ENCODE measurements at places on chromosomes 12 and 14.

- DNase-seq, result no peak
Observed at GRCh38 chr12:9328065-9328464, 119.9 kb upstream of the PZP start.

DNA sequence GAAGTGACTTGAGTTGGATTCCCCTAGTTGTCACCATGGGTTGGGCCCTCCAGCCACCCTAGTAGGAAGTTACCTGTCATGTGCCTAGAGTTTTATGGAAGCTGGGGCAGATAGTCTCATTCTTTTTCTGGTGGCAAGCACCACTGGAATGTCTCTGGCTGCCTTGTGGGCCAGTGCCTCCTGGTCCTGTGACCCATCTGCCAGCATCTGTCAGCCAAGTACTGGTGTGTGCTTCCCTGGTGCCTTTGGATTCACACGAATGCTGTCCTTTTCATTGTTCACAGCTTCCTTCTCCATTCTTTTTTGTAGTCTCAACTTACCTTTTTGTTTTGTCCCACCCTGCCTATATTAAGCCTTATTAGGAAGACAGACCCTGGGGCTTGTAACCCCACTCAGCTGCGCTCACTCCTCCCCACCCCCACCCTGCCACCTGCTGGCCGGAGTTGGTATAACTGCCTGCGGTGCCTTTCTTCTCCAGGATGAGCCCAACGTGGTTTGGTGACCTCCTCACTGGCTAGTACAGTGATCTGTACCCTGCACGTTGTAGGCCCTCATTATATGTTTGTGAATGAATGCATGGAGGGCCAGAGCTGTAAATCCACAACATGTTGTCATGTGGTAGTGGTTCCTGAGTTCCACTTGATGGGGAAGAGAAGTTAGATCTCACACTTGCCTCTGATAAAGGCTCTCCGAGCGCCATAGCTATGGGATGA, 125.7 kb downstream of the TSPAN9 start:
- DNase-seq, result no peak

GRCh38 chr14:55129086-55129427, at the start of gene LGALS3:
TSS of gene LGALS3 (plus strand) at chr14:55129252. CDS start at chr14:55137374, 8,122 bp downstream.
- peak; percentile 25 for DNase-seq

DNA sequence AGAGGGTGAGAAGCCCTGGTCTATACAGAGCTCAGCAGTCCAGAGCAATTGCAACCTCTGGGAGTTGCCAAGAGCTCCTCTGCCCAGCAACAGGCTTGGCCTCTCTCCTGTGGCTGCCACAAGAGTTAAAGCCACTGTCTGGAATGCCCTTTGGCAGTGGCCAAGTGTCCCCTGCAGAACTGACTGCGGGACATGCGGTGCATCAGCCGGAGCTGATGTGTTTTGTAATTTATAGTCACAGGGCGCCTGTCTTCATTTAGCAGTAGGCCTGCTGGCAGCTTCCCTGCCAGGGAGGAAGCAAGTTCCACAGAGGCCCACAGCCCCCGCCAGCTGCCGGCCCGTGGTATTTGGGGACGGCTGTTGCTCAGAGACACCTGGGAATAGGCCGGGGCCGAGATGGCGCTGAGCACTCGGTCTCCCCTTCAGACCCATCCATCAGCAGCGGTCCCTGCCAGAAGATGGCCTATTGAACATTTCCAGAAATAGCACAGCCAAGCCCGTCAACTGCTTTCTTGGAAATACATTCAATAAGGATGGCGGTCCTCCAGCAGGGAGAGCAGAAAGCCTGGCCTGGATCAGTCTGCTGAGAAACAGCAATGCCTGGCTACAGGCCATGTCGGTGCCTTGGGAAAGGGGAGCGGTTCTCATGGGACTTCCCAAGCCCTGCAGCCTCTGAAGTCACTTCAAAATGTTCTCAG, 217.4 kb downstream of the CRADD start:
- no peak for DNase-seq

DNA sequence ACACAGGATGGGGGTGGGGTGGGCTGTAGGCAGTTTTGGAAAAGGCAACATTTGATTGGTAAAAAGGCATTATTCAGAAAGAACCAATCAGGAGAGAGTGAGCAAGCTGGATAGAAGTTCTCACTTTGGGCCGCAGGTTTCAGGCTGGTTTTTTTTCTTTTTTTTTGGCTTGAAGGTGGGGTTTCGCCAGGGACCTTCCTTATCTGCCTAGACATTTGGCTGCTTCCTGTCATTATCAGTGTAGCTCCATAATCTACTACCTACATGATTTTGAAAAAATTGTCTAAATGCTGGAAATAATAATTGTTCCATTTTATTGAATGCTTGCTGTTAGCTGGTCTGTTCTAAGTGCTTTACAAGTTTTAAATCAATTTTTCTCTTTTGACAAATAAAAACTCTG, 649.0 kb downstream of the TMTC2 start:
- DNase-seq, result no peak

DNA sequence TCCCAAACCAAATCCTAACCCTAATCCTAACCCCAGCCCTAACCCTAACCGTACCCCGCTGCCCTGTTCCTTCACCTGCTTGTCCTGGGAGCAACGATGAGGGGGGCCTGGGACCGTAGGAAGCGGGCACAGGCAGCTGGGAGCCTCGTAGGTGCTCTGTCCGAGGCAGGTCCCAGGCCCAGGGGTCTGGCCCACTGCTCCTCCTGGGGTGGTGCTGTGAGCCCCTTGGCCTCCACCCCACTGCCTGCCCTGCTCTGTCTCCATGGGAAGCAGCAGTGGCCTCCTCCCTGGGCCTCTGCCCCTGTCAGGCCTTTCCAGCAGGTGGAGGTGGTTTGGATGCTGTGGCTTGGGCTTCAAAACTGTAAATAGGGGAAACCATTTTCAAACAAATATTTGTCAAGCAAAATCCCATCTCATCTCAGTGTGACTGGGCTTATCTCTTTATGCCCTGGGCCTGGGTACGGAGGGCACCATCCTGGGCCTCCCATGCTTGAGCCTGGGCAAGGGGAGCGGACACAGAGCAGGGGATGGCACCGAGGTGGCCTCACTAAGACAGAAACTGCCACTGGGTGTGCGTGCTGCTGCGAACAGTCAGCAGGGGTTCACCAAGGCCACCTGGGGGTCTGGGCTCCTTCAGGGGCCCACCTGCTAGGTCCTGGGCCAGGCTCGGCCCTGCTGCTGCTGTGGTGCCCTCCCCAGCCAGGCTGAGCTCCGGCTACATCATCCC, 3.7 kb upstream of the BEGAIN start:
- no peak for DNase-seq

DNA sequence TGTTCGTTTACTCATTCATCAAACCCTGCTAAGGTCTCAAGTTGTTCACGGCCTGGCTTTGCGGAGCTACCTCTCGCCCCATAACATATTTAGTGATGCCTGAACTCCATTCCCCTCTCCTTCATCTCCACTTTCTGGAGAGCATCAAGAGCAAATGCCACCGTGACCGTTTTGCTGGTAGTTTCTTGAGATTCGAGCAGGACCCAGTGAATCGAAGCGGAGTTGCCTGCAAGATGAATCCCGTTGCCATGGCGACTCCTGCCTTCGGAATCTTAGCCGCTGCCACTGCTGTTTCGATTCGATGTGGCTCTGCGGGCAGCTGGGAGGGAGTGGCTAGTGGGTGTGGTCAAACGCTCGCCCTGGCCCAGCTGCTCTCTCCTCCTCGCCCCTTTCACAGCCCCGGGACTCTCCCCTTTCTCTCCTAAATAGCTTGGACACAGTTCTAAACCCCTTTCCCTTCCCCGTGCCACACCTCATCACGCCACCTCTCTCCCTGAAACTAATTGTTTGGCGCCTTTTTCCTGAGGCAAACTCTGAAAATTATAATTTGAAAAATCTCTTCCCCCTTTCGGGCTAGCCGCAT, 1.4 kb downstream of the DAAM1 start:
- peak; percentile 71 for DNase-seq

DNA sequence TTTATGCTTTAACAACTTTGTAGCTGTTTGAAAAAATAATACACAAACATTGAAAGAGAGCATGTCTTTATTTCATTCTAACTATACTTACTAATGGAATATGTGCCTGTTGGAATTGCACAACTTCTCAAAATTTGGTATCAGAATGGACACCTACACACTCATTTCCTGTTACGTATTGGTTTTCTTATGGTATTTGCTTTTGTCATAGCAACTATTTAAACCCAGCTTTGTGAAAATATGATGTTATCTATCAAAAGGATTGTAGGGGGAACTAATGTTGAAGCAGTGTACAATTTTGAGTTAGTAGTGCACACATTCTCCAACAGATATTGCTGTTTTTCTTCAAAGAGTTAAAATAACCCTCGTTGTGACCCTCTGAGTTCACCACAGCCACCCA, 52.6 kb downstream of the RBMS2 start:
- DNase-seq, result no peak

GRCh38 chr12:56565510-56566101, 44.0 kb downstream of the RBMS2 start:
- no peak for DNase-seq

DNA sequence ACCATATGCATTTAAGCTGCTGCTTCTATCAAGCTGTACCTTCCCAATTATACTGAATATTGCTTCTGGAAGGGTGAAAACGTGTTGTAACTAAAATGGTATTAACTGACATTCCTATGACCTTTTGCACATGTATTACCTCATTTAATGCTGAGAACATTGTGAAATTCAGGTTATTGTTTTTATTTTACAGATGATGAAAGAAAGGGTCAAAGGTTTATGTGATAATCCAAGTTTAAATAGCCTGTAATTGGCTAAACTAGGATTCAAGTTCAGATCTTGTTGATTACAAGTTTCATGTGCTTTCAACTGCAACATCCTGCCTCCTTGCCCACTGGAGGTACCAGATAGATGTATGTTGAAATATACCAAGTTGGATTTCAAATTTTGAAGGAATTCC, 433.3 kb upstream of the PRICKLE1 start:
- DNase-seq, result no peak

- DNase-seq, result no peak
Observed at GRCh38 chr12:20101046-20101445, 267.3 kb upstream of the PDE3A start.

DNA sequence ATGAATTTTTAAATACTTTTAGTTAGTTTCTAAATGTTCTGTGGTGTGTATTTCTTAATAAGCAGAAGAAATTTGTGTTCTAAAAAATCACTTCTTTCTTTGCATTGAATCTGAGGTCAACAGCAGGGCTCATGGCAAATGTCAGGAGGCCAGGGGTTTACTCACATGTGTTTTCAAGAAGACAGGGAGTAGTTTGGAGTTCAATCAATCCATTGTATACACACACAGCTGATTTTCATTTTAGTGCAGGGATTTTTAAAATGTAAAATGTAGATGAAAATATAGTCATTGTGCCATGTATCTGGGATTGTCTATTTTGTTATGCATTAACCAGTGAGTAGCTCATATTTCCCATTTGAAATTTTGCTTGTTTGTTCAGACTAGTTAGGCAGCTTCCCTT, 62.1 kb downstream of the EML1 start:
- DNase-seq, result no peak

- DNase-seq, result no peak
Observed at GRCh38 chr14:104315625-104316024, 177.2 kb downstream of the KIF26A start.

DNA sequence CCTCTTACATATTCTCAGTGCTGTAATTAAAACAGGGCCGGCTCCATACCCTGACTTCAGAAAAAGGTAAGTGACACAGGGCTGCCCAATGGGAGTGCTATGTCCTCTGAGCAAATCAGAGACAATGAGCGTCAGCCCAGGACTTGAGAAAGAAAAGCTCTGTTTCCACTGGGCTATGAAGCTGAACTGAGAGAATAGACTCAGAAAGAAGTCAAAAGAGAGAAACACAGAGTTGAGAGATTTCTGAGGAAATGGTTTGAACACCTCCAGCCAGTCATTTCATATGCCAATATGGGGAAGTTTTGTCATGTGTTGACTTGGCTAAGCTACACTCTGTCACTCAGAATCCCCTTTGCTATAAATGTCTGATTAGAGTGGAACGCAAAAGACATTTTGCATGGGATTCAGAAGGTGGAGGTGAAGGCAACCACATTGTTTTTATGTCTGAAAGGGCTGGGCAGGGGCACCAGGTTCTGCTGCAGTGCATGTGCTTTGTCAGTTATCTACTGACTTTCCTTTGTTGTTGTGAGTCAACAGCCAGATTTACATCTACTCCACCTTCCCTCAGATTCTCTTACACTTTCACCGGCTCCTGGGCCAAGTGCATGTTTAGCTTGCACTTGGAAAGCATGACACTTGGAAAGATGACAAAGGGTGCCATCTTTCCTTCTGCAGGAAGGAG, 313.3 kb downstream of the DUSP6 start:
- DNase-seq, result no peak

- DNase-seq, result peak; percentile 57
Observed at GRCh38 chr14:94011795-94012194, 14.3 kb upstream of the OTUB2 start.

DNA sequence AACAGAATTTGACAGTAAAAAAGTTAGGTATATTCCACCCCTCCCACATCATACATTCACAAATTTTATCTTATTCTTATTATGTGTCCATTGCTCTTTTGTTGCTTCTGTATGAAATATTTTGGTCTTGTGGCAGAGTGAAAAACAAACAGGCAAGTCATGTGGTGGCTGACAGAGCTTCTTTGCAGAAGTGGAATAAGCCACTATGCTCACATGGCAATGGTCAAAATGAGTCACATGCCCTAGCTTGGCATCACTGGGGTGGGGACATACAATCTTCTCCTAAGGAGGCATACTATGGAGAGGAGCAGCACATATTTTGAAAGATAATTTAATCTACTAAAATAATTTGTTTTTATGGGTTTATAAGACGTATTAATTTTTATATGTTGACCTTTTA, 27.7 kb upstream of the CMA1 start:
- DNase-seq, result no peak

DNA sequence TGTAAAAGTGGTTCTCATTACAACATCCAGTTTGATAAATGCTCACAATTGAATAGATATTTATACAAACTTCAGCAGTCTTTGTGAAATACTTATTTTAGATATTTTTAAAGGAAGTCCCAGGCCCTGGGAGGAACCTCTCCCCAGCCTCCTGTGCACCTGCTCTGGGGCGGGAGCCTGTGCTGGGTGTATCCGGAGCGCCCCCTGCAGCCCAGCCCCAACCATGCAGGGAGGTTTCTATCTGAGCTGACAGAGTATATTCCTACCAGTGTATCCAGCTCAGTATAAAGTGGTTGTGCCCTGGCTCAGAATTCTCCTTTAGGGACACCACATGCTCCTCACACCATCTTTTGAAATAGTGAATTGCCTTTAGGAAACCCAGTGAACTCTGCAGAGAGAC, 851.8 kb downstream of the TMEM121 start:
- no peak for DNase-seq

DNA sequence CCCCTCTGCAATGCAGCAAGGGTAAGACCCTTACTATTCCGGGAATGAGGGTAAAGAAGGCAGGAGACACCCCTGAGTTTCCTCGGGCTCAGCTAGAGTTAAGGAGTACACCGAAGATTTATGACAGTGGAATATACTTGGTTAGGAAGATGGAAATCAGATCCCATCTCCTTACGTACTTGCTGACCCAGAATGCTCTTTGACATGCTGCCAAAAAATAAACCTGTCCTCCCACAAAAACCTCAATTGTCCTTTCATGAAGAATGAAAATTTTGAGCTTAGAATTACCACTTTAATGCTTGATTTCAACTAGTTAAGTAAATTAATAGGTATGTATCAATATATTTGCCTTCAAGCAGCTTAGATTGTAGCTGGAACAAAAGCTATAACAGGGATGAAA, 99.5 kb downstream of the PRIMA1 start:
- DNase-seq, result no peak
